AG08395 (cell line): ENCODE measurements at places on chromosomes 5 and 9.

- no peak for DNase-seq
Measured at GRCh38 chr9:76646249-76646648, 118.0 kb upstream of the PCA3 start.

DNA sequence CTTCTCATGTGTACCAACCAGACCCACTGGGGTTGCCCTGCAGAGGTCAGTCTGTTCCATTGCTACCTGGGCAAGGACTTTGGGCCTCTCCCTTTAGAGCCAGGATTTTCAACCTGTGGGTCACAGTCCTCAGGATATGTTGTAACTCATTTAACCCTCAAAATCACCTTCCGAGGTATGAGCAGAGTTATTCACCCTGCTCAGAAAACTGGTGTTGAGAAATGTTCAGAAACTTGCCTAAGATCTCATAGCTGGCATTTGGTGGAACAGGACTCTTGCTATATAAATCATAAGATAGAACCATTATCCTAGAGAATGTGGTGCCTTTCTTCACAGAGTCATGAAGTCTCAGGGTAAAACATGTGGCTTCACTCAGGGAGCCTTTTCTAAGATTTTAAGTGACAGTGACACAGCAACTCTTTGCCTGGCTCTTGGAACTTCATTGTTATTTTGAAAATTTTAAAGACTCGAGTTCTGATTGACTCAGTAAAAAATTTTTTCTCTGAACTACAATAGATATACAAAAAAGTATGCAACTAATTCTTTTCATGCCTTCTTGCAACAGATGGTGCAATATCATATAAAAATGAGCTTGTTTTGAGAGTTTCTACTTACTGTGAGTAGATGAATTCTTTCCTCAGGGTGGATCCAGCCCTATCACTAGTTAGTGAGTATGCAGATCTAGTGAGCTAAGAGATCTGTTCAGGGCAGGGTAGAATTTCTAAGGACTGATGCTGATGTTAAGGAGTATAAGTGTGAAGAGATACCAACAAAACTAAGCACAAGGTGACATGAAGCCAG lies 29.5 kb downstream of the CAST start:
- DNase-seq = peak; percentile 46

GRCh38 chr5:115452083-115452482 lies 92.5 kb downstream of the FEM1C start:
- no peak for DNase-seq

GRCh38 chr5:86108825-86109224 lies 508.9 kb upstream of the COX7C start:
- DNase-seq = no peak

DNA sequence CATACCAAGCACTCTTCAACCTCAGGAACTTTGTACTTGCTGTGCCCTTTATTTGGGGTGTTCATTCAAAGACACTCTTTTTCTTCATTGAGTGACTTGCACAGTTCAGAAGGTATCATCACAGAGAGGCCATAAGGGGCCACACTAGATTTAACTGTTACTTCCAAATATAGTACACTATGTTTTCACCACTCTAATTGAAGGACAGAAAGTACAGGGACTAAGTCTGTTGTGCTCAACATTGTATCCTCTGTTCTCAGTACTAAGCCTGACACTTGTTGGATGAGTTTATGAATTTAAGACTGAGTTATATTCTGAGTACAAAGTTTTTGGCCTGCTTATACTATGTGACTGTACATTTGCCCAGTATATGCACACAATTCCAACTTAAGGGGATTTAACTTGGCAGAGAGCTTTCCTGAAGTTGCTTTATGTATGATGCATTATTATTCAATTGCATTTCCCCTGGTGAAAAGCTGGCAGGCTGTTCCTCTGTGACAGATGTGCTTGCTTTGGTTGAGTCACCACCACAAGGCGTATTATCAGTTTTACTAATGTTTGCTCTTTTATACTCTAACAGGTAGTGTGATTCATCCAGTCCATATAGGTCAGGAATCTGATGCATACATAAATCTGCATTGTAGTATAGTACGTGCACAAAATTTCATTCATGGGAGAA lies 714.8 kb downstream of the TLR4 start:
- DNase-seq = no peak

- DNase-seq = no peak
Measured at GRCh38 chr9:25225938-25226760, 452.1 kb downstream of the TUSC1 start.

DNA sequence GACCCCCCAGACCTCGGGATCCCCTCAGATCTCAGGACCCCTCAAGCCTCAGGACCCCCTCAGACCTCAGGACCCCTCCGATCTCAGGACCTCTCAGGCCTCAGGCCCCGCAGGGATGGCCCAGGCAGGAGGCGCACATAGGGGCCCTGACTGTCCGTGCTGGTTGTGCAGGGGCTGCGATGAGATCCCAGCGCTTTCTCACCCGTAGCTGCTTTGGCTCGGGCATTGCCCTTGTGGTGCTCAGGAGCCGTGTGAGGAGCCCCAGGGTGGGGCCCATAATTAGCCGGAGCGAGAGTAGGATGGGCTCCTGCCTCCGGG lies 680 bp upstream of the LPCAT1 start:
- DNase-seq = no peak

GRCh38 chr9:121725008-121725775 lies 73.8 kb downstream of the DAB2IP start:
- DNase-seq = peak; percentile 95

GRCh38 chr9:126429190-126429589 lies 102.6 kb downstream of the MVB12B start:
- DNase-seq = no peak

- DNase-seq = no peak
Measured at GRCh38 chr5:2303431-2304100, 420.8 kb upstream of the IRX4 start.

DNA sequence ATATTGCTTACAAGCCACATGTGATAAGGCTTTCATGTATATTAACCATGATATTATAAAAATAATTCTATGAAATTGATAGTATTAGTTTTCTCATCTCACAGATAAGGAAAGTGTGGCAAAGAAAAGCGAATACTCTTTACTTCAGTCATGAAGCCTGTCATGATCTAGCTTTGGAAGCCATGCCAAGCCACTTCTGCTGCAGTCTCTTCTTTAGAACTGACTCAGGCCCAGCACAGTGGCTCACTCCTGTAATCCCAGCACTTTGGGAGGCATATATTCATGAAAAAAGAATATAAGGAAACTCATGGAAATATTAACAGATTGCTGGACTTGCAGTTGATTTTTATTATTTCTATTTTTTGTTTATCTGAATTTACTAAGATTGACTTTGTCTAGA lies 42.9 kb upstream of the PJA2 start:
- no peak for DNase-seq

GRCh38 chr5:1294835-1295649 lies at the start of gene TERT:
Gene TERT (minus strand): TSS chr5:1295068. CDS start chr5:1294989, 79 bp downstream.
- DNase-seq = no peak
